ENCODE measurements at places on chromosomes 13 and 19.

- DNase-seq: no peak
These were observed 185.7 kb downstream of the TM9SF2 start for GRCh38 chr13:99686944-99687411.

DNA sequence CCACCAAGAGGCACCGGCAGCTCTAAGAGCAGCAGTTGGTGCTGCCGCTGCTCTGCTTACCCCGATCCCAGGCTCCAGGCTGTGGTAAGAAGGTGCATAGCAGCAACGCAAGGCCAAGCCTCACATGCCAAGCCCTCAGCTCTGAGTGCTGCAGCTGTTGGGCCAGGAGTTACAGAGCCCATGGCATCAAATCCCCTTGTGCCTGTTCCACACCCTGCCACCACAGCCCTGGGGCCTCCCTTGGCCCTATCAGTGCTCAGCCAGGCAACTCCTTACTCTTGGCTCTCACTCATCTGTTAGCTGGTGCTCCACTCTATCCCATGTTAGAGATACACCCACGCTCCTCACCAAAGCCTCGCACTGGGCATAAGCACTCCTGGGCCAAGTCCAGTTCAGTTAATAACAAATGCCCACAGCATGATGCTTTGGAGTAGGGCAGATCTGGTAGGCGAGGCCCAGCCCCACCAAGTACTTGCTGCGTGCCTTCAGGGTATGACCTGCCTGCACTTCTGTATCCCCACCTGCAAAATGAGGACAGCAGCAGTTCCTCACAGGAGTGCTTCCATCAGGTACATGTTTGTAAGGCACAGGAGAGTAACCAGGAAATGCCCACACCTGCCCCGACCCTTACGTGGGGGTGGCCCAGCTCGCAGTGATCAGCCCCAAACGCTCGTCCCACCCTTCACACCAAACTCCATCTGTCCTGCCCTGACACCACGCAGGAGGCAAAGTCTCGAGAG, 16.2 kb downstream of the AKAP8L start:
- DNase-seq: no peak

GRCh38 chr13:32650705-32651311, 64.6 kb downstream of the PDS5B start:
- no peak for DNase-seq

- no peak for DNase-seq
These were observed 22.0 kb downstream of the MPND start for GRCh38 chr19:4365341-4365740.

- DNase-seq: no peak
These were observed 5.3 kb downstream of the RNASEH2B start for GRCh38 chr13:50914848-50915247.

DNA sequence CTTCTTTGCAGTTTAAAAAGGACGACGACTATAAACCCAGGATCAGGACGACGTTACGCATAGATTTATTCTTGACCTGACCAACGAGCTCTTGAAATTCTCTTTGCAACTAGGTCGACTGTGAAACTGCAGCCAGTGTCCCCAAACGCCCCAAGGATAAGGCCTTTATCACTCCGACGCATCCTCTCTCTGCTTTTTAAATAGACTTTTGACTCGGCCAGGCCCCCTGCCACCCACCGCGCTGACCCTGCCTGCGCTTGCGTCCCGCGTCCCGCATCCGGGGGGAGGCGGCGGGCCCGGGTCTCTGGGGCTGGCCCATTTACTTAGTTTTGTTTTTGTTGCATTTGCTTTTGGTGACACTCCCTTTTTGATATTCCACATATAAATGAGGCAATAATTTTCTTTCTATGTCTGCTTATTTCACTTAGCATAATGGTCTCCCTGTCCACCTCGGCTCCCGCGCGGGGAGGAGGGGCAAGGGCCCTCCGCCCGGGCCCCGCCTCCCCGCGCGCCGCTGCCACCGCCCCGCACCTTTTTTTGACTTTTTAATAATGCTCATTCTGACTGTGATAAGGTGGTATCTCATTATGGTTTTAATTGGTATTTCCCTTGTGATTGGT, 17.4 kb downstream of the RB1 start:
- DNase-seq: no peak

DNA sequence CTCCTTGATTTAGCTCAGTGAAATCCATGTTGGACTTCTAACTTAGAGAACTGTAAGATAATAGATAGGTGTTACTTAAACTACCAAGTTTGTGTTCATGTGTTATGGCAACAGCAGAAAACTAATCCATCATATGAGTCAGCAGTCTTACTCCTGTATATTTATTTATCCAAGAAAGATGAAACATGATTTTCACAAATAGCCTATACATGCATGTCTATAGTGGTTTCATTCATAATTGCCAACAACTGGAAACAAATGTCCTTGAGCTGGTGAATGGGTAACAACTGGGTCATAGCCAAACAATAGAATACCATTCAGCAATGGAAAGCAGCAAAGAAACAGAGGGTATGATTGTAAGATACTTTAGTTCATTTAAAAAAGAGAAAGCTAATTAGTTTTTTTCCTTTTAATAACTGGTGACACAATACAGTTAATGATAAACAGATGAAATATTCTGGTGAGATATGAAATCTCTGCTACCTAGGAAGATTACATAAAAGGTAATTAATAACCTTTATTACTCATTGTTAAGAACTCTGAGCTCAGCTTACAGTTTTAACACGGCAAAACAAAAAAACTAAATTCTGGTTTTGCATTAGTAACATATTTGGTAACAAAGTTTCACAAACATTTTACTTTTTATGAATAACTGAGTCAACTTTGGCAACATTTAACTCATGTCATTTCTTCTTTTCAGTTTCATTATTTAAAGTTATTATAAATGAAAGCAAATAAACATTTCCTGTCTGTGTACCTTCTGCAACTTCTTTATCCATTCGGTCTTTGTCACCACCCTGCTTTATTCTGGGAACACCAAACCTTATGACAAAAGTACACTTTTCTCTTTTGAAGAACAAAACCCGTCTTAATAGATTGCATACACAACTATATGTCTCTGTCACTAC, 181.3 kb downstream of the LIG4 start:
- no peak for DNase-seq

DNA sequence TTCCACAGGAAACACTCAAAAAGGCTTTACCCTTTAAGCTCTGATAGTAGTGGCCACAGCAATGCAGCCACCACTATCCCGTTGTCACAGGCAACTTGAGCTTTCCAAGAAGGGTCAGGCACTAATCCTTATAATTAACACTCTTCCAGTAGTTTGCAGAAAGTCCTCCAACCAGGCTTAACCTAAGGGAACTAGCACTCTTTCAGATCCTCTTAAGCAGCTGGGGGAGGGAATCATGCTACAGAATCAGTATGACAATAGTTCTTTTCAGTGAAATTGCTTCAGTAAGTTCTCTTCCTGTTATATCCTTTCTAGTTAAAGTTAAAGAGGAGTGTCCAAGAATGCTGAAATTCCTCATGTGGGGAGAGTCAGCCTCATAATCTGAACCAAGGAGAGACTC, 82.2 kb downstream of the TNFSF11 start:
- no peak for DNase-seq

- DNase-seq: no peak
These were observed 7.1 kb upstream of the NFIC start for GRCh38 chr19:3359015-3359918.

- peak; percentile 78 for DNase-seq
These were observed 3.0 kb downstream of the CNFN start for GRCh38 chr19:42386974-42387707.

DNA sequence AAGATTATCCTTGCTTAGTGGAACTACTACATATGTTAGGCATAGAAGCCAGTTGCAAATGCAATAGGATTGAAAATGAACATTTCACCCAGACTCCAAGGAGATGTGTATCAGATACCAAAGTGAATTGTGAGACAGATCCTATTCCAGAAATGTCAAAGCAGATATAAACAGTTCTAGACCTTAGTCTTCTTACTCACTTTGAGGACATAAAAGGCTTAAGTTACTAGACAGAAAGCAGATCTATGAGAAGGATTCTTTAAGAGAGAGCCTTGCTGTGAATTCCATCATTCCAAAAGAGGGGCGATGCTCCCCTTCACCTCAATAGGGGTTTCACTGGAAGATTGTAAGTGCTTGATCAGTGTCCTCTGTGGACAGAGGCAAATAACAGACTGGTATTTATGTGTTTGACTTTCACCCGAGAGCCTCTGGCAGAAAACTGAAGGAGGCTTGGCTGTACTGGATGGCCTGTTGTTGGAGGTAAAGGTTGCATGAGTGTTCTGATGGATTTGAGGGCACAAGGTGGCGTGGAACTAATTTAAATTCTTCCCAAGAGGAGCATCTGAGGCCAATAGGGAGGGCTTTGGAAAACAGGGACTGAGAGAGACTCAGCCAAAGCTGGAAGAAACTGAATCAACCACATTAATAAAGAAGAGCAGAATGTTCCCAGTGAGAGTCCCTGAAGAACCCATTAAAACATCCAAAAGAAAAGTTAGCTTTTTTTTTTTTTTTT, 194.8 kb downstream of the DCLK1 start:
- no peak for DNase-seq

GRCh38 chr13:70960841-70961443, 852.7 kb upstream of the KLHL1 start:
- DNase-seq: no peak

- DNase-seq: no peak
These were observed 138.4 kb downstream of the STK24 start for GRCh38 chr13:98438246-98439125.

GRCh38 chr19:31260171-31260933, 88.9 kb downstream of the TSHZ3 start:
- no peak for DNase-seq

- no peak for DNase-seq
These were observed 30.7 kb downstream of the PDE4A start for GRCh38 chr19:10450853-10451609.

DNA sequence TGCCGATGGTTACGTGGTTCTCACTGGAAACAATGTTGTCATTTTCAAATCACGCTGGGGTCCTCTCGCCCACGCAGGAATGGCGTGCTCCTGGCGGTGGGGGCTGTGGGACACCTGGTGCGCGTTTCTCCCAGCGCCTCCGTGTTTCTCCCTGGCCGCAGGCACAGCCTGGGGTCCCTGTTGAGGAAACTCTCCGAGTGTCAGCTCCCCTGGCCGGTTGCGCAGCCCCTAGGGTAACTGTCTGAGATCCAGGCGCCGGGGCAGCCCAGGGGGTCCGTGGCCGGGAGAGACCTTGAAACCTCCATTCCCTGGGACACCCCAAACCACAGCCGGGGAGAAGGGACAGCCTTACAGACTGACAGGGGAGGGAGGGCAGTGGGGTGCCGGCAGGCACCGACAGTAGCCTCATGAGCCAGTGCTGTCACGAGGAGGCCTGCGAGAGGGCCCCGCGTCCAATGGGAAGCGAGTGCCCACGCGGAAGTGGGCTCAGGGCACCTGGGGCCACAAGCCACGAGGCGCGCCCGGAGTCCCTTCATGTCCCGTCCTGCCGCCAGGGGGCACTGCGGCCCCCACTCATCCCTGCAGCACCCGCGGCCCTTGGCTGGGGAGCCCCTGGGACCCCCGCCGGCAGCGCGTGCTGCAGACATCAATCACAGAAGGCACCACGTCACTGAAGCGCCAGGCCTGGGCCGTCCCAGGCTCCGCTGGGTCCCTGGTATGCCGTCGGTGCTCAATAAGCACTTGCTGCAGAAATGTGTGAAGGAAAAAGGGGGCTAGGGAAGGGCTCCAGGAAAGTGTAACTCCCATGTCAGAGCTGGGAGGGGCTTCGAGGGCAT, 9.5 kb downstream of the ADAMTSL5 start:
- DNase-seq: peak; percentile 71

DNA sequence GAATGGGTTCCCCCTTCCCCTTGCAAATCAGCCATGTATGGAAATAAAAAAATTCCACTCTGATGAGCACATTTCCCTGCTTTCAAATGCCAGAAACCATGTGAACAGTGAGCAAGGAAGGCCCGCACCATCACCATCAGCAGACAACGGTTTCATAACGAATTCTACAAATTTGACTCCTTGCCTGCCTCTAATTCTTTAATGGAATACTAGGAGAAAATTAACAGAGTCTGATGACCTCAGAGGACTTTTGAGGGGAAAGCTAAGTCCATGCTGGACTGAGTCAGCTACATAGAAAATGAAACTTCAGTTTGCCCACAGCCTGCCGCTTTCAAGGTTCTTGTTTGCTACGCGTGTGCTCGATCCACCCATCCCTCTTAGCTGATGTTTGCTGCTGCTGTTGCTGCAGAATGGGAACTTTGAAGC, 46.7 kb upstream of the KL start:
- no peak for DNase-seq

GRCh38 chr19:11087870-11088505, 1.3 kb upstream of the LDLR start:
- DNase-seq: no peak

DNA sequence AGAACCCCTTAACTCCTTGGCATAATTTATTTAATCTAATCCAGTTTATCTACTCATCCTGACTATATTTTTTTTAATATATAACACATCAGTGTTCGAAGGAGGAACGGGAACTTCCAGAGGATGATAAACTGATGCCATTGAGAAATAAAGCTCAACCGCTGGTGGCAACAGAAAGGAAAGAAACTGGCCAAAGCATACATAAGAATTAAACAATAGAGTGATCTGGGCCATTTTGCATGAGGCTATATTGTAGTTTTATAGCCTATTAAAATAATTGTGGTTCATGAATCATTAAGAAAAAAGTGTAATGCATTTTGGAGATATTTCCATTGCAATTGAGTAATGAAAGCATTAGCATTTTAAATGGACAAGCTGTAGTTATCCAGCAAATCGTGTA, 94.2 kb downstream of the FRY start:
- DNase-seq: no peak

- no peak for DNase-seq
These were observed 10.3 kb upstream of the EDNRB start for GRCh38 chr13:77928909-77929308.

- DNase-seq: no peak
These were observed 1.7 kb upstream of the PCDH17 start for GRCh38 chr13:57629821-57630235.

DNA sequence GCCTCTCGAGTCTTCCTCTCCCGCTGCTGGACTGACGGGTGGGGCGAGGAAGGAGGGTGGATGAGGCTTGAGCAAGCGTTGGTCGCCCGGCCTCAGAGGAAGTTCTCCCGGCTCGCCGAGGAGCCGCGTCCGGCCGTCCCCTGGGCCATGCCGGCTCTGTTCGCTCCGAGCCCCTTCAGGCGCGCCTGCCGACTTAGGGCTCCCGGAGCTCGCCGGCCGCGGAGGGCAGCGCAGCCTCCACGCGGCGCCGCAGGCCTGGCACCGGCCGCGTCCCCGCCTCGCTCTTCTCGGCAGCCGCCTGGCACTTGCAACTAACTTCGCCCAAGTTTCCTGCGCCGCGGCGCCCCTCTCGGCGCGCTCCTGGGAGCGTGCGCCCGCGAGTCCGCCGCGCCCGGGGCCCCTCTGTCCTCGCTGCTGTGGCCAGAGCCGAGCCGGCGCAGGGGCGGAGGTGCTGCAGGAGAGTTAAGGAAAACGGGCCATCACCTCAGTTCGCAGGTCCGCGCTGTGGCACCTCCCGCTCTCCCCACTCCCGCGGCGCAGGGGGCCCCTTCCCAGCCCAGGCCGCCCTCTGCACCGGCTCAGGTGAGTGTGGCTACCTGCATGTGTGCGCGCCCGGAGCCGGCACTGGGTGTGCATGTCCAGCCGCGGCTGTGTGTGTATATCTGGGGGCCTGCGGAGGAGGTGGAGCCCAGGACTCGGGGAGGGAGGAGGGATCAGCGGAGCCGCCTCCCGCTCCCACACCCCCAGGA, 641 bp upstream of the SOX21 start:
- DNase-seq: no peak
